ENCODE measurements at places on chromosomes 2 and 18. TPM values are rescaled to one million over a fixed set of nuclear protein-coding genes. Genes with fewer than 3 reads are reported as not detected.

The EGR4 gene
- total RNA-seq: not detected

The PLCL1 gene
- total RNA-seq: 6.8 TPM

GRCh38 chr2:210539578-210540416, 16.6 kb upstream of the CPS1 start:
- H3K4me1 ChIP-seq: no peaks in the 10 kb centered on the region
- H3K36me3 ChIP-seq: no peaks in the 10 kb centered on the region
- DNase-seq: no peak
- H3K27ac ChIP-seq: no peak overlapping the region

The PLEK gene
- 45.6 TPM for total RNA-seq

The CHRNG gene
- total RNA-seq: not detected

DNA sequence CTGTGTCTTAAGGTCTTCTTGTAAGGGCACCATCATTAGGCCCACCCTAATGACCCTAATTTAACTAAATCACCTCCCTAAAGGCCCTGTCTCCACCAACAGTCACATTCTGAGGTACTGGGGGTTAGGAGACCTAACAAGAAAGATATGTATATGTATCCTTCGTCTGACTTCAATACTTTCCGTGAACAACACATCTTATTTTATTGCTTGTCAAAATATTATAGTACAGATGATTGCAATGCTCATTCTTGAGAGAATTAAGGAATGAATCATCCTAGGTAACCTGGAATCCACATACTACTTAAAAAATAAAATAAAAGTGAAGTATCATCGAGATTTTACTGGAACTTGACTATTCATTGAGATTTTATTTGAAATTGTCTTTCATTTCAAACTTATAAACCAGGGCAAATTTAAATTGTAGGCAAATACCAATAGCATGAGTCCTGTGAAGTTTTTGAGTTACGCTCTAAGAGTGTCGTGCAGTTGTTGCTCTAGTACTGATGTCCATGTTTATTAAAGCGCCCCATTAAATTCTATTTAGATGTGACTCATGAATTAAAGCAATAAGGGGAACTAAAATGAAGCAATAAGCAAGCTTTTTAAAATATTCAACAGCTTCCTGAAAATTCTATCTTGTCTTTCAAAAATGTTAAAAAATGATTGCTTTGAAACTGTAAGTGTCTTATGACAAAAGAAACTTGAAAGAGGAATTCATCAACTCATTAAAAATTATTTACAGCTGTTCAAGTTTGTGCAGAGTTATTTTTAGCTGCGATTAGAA, 40.0 kb downstream of the CCDC102B start:
- no peaks in the 10 kb centered on the region for H3K27me3 ChIP-seq
- no peaks in the 10 kb centered on the region for H3K36me3 ChIP-seq
- H3K27ac ChIP-seq: peak overlapping the region; percentile 62
- no peak overlapping the region for H3K4me3 ChIP-seq
- H3K4me1 ChIP-seq: peaks cover 7% of the 10 kb centered on the region

The PAX8 gene
- total RNA-seq: 1.5 TPM

- H3K4me3 ChIP-seq: no peak overlapping the region
- H3K27ac ChIP-seq: no peak overlapping the region
- DNase-seq: no peak
Observed at GRCh38 chr2:154911729-154912128, 213.2 kb downstream of the KCNJ3 start.

The C2orf78 gene
- total RNA-seq: not detected

The TUBA3E gene
- not detected for total RNA-seq

GRCh38 chr2:180240774-180241173, 233.7 kb upstream of the CWC22 start:
- DNase-seq: no peak
- H3K27ac ChIP-seq: no peak overlapping the region
- H3K36me3 ChIP-seq: no peaks in the 10 kb centered on the region
- no peak overlapping the region for H3K4me3 ChIP-seq

- H3K27me3 ChIP-seq: no peaks in the 10 kb centered on the region
- no peak overlapping the region for H3K4me3 ChIP-seq
- H3K4me1 ChIP-seq: no peaks in the 10 kb centered on the region
- DNase-seq: no peak
Observed at GRCh38 chr18:8771930-8772329, 66.6 kb downstream of the MTCL1 start.

The KRTCAP3 gene
- total RNA-seq: 22.4 TPM

- no peak for DNase-seq
- H3K36me3 ChIP-seq: no peaks in the 10 kb centered on the region
- no peak overlapping the region for H3K4me3 ChIP-seq
Observed at GRCh38 chr2:236762628-236763027, 193.0 kb downstream of the ACKR3 start.

DNA sequence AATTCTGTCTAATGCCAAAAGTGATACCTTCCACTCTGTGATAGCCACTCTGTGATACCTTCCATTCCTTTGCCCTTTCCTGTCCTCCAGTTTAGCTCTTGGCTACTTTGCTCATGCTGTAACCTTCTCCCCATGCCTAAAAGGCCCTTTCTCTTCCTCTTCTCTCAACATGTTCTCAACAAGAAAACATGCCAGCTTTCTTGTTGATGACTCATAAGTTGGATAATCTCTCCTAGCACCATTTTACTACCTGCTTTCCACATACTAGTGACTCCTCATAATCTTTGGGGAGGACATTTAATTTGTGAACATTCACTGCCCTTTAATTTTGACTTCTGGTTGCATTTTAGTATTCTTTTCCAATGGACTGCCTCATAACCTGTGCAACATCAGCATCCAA, 55.9 kb upstream of the NT5C1B start:
- H3K4me3 ChIP-seq: no peak overlapping the region
- no peaks in the 10 kb centered on the region for H3K27me3 ChIP-seq
- no peaks in the 10 kb centered on the region for H3K36me3 ChIP-seq
- no peak for DNase-seq
- H3K27ac ChIP-seq: no peak overlapping the region

DNA sequence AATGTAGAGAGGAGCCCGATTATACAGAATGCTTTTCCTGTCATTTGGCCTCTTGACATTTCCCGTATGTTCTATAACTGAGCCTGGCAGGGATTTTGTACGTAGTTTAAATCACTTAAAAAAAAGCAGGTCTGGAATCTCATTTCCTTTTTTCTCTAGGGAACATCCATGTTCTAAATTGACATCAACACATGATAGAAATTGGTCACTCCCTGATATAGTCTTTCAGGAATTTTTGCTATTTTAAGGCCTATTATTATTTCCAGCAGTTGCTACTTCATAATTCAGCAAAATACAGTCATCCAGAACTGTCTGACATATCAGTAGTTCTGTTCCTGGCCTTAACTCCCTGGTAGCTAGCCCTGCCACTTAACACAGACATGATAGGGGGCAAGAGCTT, 565.7 kb upstream of the ZEB2 start:
- no peaks in the 10 kb centered on the region for H3K4me1 ChIP-seq
- no peak for DNase-seq
- H3K27ac ChIP-seq: no peak overlapping the region
- H3K4me3 ChIP-seq: no peak overlapping the region

The SLC5A7 gene
- 1.3 TPM for total RNA-seq

- H3K4me3 ChIP-seq: no peak overlapping the region
- peaks cover 3% of the 10 kb centered on the region for H3K4me1 ChIP-seq
- no peaks in the 10 kb centered on the region for H3K36me3 ChIP-seq
- DNase-seq: peak; percentile 81
- no peaks in the 10 kb centered on the region for H3K27me3 ChIP-seq
Observed at GRCh38 chr2:65487404-65487803, 55.0 kb upstream of the SPRED2 start.

- no peak for DNase-seq
- peaks cover 27% of the 10 kb centered on the region for H3K4me1 ChIP-seq
Observed at GRCh38 chr2:197191177-197191939, 119.2 kb downstream of the ANKRD44 start.

DNA sequence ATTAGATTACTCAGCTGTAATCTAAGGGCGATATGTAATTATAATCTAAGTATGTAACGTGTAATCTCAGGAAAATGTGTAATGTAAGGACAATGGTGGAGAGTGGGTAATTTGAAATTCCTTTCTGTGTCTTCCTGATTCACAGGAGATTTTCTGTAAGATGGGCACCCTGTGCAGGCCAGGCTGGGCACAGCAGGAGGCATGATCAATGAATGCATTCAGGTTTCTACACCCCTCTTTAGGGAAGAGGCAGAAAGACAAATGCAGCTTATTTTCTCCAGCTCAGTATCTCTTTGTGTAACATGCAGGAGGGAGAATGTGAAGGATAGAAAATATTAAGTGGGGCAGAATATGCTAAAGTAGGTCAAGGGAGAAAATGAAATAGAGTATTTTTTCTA, 320.1 kb downstream of the PIK3C3 start:
- H3K4me3 ChIP-seq: no peak overlapping the region
- no peaks in the 10 kb centered on the region for H3K27me3 ChIP-seq
- no peak overlapping the region for H3K27ac ChIP-seq
- DNase-seq: no peak
- H3K4me1 ChIP-seq: no peaks in the 10 kb centered on the region

The TMEM178A gene
- 6.1 TPM for total RNA-seq

DNA sequence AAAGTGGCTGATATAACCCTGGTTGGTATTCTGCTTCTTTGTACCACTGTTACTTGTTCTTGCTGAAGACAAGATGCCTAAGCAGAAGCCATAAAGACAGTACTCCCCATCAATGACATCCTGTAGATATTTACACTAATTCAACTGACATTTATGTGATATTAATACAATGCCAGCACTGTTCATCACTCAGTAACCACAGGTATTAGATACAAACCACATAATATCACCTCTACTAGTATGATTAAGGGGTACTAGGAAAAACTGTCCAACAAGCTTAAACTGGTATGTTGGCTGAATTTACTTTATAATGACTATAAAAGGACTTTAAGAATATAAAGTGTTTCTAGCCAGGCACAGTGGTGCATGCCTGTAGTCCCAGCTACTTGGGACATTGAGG, 65.8 kb downstream of the RTN4 start:
- no peaks in the 10 kb centered on the region for H3K36me3 ChIP-seq
- H3K27ac ChIP-seq: no peak overlapping the region
- no peak for DNase-seq
- no peak overlapping the region for H3K4me3 ChIP-seq
- H3K4me1 ChIP-seq: peaks cover 56% of the 10 kb centered on the region

- H3K4me3 ChIP-seq: no peak overlapping the region
- H3K27me3 ChIP-seq: no peaks in the 10 kb centered on the region
- DNase-seq: no peak
- H3K4me1 ChIP-seq: peaks cover 6% of the 10 kb centered on the region
- H3K27ac ChIP-seq: no peak overlapping the region
- no peaks in the 10 kb centered on the region for H3K36me3 ChIP-seq
Observed at GRCh38 chr18:47168913-47169312, 7.3 kb downstream of the IER3IP1 start.

DNA sequence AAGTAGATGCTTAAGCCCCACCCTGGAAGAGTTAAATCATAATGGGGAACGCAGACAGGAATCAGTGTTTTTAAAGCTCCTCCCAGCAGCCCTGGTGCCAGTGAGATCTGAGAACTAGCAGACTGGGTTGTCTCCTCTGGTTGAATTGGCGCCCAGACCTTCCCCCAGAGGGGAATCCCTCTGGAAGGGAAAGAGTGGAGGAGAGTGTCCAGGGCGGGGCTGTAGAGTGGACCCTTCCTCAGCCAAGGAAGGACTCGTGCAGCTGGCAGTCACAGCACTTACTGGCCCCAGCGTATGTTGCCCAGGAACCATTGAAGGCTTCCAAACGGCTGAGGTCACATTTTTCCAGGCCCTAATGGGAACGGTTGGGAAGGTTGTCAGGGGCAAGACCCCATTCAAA, 62.5 kb downstream of the TGOLN2 start:
- H3K36me3 ChIP-seq: no peaks in the 10 kb centered on the region
- no peaks in the 10 kb centered on the region for H3K27me3 ChIP-seq
- no peak for DNase-seq
- peaks cover 22% of the 10 kb centered on the region for H3K4me1 ChIP-seq

GRCh38 chr18:13800505-13801259, 23.3 kb upstream of the MC5R start:
- DNase-seq: peak; percentile 54
- H3K27ac ChIP-seq: no peak overlapping the region
- peaks cover 7% of the 10 kb centered on the region for H3K4me1 ChIP-seq
- H3K4me3 ChIP-seq: peak overlapping the region; percentile 16

DNA sequence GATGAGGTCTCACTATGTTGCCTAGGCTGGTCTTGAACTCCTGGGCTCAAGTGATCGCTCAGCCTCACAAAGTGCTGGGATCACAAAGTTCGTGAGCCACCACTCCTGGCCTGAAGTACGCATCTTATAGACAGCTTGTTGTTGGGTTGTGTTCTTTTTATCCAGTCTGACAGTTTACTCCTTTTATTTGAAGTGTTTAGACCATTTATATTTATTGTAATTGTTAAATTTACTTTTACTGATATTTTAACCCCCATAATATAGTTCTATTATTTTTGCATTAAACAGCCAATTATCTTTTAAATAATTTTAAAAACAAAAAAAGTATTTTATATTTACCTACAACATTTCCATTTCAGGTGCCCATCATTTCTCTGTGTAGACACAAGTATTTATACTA, 303.0 kb upstream of the HDAC4 start:
- no peaks in the 10 kb centered on the region for H3K27me3 ChIP-seq
- H3K36me3 ChIP-seq: no peaks in the 10 kb centered on the region
- no peak overlapping the region for H3K4me3 ChIP-seq
- no peaks in the 10 kb centered on the region for H3K4me1 ChIP-seq
- no peak for DNase-seq
- no peak overlapping the region for H3K27ac ChIP-seq

- no peak overlapping the region for H3K4me3 ChIP-seq
- no peaks in the 10 kb centered on the region for H3K27me3 ChIP-seq
- no peaks in the 10 kb centered on the region for H3K36me3 ChIP-seq
- no peaks in the 10 kb centered on the region for H3K4me1 ChIP-seq
- H3K27ac ChIP-seq: no peak overlapping the region
- DNase-seq: peak; percentile 12
Observed at GRCh38 chr2:128414351-128414750, 95.7 kb upstream of the HS6ST1 start.

- peaks cover 19% of the 10 kb centered on the region for H3K4me1 ChIP-seq
- H3K36me3 ChIP-seq: no peaks in the 10 kb centered on the region
- H3K4me3 ChIP-seq: no peak overlapping the region
- peak; percentile 78 for DNase-seq
Observed at GRCh38 chr2:109510136-109511028, 103.4 kb downstream of the SEPTIN10 start.

DNA sequence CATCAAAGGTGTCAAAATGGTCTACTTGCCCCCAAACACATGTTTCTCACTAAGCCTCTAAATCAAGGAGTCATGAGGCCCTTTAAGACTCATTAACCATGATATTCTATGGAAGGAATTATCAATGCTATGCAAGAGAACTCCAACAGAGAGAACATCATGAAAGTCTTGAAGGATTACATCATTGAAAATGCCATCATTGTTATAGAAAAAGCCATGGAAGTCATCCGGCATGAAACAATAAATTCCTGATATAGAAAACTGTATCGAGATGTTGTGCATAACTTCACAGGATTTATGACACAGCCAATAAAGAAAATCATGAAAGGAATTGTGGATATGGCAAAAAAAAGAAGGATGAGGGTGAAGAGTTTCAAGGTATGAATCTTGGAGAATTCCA, 1363.6 kb upstream of the CDH2 start:
- H3K27me3 ChIP-seq: no peaks in the 10 kb centered on the region
- DNase-seq: no peak
- no peak overlapping the region for H3K4me3 ChIP-seq
- no peak overlapping the region for H3K27ac ChIP-seq
- no peaks in the 10 kb centered on the region for H3K4me1 ChIP-seq

The APLF gene
- 4.9 TPM for total RNA-seq

- no peak overlapping the region for H3K27ac ChIP-seq
- H3K4me1 ChIP-seq: no peaks in the 10 kb centered on the region
- no peak overlapping the region for H3K4me3 ChIP-seq
- no peak for DNase-seq
Observed at GRCh38 chr2:135230150-135230549, 178.1 kb downstream of the RAB3GAP1 start.

Data from upper lobe of left lung (tissue), 6 donors.